ENCODE measurements at places on chromosomes 5 and 9. TPM values are rescaled to one million over a fixed set of nuclear protein-coding genes. Genes with fewer than 3 reads are reported as not detected.

- no peak for DNase-seq
These were observed 43.1 kb downstream of the MED27 start for GRCh38 chr9:132036521-132036920.

DNA sequence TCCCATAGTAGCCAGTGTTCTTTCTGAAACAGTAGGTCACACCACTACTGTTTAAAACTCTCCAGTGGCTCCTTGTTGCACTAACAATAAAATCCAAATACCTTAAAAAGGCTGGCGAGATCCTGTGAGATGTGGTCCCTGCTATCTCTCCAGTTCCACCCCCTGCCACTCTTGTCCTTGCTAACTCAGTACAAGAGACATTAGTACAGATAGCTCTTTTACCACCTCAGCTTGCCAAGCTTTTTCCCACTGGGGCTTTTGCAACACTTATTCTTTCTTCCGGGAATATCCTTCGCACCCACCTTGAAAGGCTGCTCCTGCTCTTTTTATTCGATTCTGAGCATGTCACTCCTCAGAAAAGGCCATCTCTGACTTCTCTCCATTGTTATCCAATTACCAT lies 14.9 kb downstream of the NIPSNAP3B start:
- no peak for DNase-seq

Gene FOXD4L4
- polyA plus RNA-seq, result not detected

Gene AMBP
- 2.6 TPM for polyA plus RNA-seq

Gene PCDHGB3
- 2.8 TPM for polyA plus RNA-seq

Gene IPO11
- 42.6 TPM for polyA plus RNA-seq

Gene PKN3
- polyA plus RNA-seq, result 16.2 TPM

All from left lung (tissue), 14 donors.